GM18507 (cell line): ENCODE measurements at places on chromosomes 16 and 17.

- no peak for DNase-seq
Measured at GRCh38 chr17:82283208-82283749, 9.8 kb upstream of the CSNK1D start.

GRCh38 chr17:18362698-18363100 lies 651 bp downstream of the SHMT1 start:
- peak; percentile 20 for DNase-seq

GRCh38 chr17:81909231-81909630 lies 2.0 kb downstream of the PCYT2 start:
- no peak for DNase-seq

DNA sequence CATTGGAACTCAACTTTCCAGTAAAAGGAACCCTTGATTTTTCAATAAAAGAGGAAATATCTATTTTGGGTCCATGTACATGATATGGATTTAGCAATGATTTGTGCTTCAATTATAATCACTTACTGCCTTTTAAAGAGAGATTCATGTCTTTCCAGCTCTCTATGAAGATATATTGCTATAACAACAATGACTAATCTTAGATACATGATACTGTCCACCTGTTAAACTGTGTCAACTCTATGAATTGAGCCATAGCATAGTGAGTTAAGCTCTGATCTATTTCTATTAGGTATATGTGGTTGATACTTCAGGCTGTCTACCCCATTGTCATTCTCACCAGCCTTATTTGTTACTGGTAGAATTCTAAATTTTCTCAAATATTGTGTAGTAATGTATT lies 15.0 kb upstream of the MPHOSPH6 start:
- DNase-seq, result no peak

DNA sequence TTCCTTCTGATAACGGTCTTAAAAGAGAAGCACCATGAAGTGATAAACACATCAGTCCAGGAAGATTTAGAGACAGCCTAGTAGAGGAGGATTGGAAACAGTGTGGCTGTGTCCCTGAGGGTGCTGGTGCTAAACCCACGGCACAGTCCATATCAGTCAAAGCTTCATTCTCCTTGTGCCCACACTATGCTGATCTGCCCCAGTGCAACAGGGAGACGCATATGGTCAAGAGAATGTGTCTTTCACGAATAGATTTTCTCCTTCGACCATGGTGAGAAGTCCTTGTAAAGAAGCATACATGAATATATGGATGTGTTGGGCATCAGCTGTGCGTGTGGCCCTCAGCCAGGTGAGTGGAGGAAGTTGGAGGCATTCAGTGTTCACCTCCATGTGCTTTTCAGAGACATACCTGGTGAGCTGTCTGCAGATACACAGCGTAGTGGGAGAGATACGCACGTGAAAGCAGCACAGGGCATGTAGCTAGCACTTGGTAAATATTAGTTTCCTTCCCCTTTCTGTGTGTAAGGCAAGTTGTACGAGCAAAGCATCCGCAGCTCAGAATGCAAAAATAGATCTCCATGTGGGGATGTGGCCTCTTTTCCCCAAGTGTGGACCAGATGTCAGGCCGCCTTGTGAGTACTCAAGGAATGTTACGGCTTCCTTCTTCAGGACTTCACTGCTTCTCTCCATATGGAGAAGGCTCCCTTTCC lies 29.4 kb downstream of the HLF start:
- no peak for DNase-seq

DNA sequence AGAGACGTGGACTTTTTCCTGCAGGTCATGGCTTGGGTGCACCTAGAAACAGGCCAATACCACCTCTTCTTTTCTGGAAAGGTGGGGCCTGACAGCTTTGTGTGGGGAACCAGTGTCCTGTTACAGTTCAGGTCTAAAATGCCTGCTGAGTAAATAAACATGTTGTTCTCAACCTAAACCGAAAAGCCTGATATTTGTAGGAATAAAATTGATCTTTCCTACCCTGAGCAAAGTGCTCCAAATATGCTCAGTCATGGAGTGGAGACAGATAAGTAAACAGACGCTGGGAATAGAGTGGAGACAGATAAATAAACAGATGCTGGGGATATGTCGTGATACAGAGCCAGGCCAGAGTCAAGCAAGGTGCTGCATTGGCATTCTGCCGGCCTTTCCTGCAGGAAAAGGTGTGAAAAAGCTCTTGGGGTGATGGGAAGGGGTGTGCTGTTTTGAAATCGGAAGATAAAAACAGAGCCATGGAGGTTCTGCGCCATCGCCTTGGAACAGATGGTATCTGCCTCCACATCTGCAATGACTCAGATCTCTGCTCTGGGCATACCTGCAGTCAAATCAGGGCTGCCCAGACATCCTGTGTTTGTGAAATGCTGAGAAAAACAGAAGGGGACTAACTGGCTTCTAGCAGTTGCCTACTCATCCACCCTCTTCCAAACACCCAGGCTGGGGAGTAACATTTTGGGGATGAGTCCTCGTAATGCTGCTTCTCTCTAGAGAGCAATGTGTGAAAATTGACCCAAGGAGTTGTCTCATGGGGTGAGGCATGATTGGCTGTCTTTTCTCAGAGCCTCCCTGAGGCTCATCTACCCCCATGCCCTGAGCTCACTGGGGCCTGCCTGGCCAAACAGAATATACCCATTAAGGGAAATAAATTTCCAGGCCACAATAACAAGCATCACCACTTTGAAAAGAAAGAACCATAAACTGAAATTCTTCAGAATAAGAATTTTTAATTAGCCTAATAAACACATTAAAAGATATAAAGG lies 16.8 kb upstream of the TRPV2 start:
- no peak for DNase-seq

GRCh38 chr16:88951989-88952388 lies 25.0 kb downstream of the CBFA2T3 start:
- DNase-seq, result no peak

- no peak for DNase-seq
Measured at GRCh38 chr17:31158746-31159377, 64.1 kb downstream of the NF1 start.

DNA sequence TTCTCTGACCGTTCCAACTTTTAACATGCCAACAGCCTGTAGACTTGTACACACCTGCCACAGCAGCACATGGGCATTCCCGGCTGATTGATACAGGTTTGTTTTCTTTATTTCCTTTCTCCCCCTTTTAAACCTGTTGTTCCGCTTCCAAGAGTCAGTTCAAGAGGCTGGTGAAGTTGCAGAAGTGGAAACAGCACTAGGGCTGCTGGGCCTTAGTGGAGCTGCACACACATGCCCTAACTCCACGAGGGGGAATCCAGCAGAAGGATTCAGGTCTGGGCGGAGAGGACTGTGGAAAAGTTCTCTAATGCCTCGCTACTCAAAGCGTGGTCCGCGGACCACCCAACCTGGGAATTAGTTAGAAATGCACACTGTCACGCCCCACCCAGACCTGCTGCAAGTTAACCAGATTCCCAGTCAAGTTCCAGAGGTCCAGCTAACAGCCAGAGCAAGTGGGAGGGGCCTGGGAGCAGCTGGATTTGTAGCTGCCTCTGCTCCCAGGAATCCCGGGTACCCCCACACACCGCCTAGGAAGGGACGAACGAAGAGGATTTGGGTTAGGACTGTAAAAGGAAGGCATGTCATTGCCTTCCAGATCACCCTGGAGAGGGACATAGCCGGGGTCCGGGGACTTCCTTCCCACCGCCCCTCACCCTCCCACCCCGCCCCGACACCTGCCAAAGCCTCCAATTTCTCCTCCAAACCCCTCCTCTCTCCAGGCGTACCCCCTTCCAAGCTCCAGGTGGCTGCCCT lies 542 bp downstream of the SLC39A11 start:
- DNase-seq, result no peak

DNA sequence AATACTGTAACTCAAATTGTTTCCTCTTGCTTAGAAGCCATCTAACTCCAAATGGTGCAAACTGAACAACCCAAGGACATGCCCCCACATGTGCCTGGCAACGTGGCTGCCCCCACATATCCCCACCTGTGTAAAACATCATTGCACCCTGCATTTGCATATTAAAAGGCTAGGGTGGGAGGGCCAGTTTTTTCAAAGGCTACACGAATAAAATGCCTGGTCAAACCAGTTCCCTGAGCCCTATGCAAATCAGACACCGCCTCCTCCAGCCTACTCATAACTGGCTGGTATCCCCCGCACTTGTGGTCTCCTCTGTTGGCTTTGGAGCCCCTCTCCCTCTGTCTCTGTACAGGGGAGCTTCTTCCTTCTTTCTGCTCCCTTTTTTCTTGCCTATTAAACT lies 26.7 kb downstream of the C16orf54 start:
- no peak for DNase-seq

GRCh38 chr17:75406222-75406615 lies 741 bp upstream of the GRB2 start:
- DNase-seq, result no peak

DNA sequence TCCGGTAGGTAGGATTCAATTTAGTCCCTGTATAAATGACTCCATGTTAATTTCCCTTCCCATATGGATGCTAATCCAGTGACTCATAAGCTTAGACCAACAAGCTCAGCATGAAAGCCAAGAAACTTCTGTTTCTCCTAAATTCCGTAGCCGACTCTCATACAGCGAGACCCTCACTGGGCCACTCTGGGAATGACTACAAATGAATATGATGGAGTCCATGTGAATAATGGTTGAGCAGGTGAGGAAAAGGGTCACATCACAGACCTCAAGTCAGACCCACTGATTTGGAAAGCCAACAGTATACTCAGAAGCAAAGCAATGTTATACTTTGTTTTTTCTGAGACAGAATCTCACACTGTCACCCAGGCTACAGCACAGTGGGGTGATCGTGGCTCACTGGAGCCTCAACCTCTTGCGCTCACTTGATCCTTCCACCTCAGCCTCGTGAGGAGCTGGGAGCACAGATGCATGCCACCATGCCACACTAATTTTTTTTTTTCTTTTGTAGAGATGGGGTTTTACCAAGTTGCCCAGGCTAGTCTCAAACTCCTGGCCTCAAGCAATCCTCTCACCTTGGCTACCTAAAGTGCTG lies 14.6 kb downstream of the RSL1D1 start:
- DNase-seq, result no peak

DNA sequence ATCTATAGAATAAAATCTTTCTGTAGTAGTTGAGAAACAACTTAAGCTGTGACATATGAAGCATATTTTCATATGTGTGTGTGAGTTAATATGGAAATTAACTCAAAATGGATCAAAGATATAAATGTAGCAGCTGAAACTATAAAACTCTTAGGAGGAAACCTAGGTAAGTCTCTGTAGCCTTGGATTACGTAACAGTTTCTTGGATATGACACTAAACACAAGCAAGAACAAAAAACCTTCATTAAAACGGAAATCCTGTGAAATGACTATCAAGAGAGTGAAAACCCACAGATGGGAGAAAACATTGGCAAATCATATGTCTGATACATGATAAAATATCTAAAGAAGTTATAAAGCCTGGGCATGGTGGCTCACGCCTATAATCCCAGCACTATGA lies 104.4 kb downstream of the VPS53 start:
- no peak for DNase-seq

DNA sequence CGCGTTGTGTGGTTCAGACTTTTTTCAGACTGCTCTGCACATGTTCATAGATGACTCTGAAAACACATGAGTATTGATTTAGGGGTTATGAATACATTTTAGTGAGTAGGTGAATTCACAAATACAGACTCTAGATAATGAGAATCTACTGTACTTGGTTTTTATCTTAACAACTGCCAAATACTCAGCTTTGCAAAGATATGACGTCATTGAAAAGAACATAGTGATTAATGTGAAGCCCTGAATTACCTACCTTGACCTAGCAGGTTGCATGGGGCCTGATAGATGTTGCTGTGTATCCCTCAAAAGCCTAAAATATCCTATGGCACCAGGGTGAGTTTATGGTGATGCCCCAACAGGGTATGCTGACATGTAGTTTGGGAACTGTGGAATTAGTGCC lies 98.0 kb downstream of the SHISA9 start:
- no peak for DNase-seq

GRCh38 chr17:73534209-73534909 lies 109.9 kb downstream of the SDK2 start:
- no peak for DNase-seq

GRCh38 chr17:35560703-35561102 lies at the start of gene SLFN14:
Gene SLFN14 (minus strand): TSS chr17:35560819. CDS start chr17:35558062, 2,757 bp downstream.
- no peak for DNase-seq

- peak; percentile 49 for DNase-seq
Measured at GRCh38 chr17:3914312-3914670, 2.0 kb downstream of the P2RX1 start.

- DNase-seq, result no peak
Measured at GRCh38 chr17:35161281-35161761, 13.7 kb downstream of the UNC45B start.

- DNase-seq, result no peak
Measured at GRCh38 chr16:59740858-59741257, 1006.7 kb upstream of the GOT2 start.

DNA sequence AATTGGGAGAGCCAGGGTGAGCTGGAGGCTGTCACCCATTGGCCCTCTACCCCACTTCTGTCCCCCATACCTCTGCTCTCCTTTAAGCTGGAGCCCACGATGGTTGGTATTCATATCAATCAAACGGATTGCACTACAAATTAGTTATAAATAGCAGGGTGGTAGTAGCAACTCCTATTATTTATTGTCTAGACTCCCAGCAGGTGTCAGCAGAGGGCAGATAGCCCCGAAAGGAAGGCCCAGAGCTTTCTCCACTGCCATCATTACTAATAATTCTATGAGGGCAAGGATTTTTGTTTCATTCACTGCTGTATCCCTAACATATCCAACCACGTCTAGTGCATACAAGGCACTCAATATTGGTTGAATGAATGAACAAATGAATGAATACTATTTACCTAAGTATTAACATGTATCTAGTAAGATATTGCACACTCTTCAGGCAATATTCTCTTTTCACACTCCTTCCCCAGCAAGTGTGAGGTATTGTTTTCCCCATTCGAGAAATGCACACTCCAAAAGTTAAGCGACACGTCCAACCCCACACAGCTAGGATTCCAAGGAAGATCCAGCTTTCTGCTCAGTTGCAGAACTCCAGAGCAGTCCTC lies 6.3 kb downstream of the C17orf50 start:
- DNase-seq, result peak; percentile 18

GRCh38 chr17:2195729-2196128 lies 107.9 kb downstream of the SMG6 start:
- DNase-seq, result no peak

- DNase-seq, result no peak
Measured at GRCh38 chr17:6000426-6000825, 69.8 kb upstream of the WSCD1 start.

GRCh38 chr16:4082474-4083044 lies 33.7 kb downstream of the ADCY9 start:
- DNase-seq, result no peak

GRCh38 chr17:80260791-80261158 lies at the start of gene RNF213:
Gene RNF213 (plus strand): TSS chr17:80260852. CDS start chr17:80263682, 2,830 bp downstream.
- no peak for DNase-seq
